ELR (cell line): ENCODE measurements at places on chromosomes 7 and 10.

DNA sequence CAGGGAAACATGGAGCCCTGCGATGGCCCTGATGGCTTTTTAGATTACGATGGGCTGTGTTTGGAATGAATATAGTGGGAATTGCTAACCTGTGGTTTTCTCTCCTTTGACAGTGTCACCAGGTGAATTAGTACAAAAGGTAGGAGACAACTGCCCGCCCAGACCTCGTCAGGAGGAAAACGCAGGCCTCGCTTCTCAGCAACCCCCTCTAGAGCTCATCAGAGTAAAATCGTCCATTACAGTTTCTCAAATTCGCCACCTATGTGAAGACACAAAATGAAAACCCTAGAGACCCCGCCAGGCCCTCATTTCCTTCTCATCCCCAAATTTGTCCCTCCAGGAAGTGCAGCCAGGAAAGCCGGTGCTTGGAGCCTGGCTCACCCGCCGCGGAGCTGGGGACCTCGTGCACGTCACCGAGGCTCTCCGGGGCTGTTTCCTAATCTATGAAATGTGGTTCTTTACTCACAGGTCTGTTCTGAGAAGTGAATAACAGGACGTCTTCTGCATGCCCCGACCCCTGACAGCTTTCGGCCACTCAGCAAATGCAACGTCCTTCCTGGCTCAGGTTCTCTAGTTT is 143.7 kb downstream of the VIPR2 start:
- no peak for DNase-seq

DNA sequence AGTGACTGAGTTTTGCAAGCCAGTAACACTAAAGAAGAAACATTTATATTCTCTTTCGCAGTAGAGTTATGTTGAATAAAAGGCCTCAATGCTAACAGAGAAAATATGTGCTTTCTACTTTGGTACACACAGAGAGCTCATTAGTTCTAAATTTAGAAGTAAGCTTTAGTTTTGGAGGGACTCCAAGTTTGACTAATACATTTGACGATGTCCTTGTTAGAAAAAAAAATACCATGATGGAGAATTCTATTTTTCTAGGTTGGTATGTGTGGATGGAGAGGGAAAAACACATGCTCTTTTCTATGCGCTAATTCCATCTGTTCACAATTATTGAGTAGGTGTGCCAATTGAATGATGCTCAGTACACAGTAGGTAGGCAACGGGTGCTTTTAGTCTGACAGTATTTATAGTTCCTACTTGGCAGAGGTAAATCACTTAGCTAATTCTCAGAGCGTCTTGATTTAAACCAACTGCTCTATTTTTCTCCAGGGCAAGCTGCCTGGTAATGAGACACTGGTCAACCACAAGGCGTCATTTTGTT is 327.2 kb upstream of the AKR1E2 start:
- peak; percentile 73 for DNase-seq

- peak; percentile 84 for DNase-seq
These were observed 6.2 kb downstream of the PIK3AP1 start for GRCh38 chr10:96714031-96714590.

- no peak for DNase-seq
These were observed 24.2 kb downstream of the PWWP2B start for GRCh38 chr10:132420981-132421846.

GRCh38 chr7:120837599-120837998 is 20.3 kb downstream of the TSPAN12 start:
- DNase-seq: no peak

GRCh38 chr10:69738858-69739435 is 62.8 kb upstream of the COL13A1 start:
- DNase-seq: no peak

GRCh38 chr7:16708980-16709379 is 44.6 kb upstream of the TSPAN13 start:
- peak; percentile 99 for DNase-seq

DNA sequence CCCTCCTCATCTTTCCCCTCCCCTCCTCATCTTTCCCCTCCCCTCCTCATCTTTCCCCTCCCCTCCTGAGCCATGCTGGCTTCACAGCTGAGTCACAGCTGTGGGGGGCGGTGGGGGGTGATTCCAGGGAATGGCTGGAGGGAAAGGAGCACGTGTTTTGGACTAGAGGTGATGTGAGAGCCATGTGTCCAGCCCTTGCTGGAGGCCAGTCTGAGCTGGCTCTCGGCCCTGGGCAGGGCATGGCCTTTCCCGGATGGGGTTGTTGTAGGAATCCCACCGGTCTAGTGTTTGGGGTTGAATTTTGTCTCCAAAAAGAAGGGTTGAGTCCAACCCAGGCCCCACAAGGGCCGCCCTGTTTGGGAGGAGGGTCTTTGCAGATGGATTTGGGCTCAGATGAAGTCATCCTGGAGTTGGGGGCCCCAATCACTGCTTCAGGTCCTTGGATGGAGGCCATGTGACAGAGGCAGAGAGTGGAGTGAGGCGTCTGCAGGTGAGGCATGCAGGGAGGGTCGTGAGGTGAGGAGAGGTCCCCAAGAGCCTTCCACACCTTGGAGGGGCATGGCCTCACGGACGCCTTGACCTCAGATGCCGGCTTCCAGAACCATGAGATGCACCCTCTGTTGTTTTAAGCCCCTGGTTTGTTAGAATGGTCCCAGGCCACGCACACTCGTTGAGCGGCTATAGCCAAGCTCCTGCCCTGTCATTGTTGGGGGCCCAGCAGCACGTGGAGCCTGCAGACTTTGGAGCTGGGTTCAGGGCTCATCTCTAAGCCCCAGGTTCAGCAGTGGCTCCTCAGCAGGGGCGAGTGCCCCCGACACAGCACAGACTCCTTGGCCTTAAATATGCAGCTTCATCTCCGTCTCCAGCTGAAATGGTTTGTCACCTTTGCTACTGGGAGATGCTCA is 101.6 kb downstream of the DNAJB6 start:
- no peak for DNase-seq

GRCh38 chr7:139680676-139681462 is 96.9 kb downstream of the HIPK2 start:
- peak; percentile 99 for DNase-seq
